ENCODE measurements at places on chromosomes 1 and 21.

DNA sequence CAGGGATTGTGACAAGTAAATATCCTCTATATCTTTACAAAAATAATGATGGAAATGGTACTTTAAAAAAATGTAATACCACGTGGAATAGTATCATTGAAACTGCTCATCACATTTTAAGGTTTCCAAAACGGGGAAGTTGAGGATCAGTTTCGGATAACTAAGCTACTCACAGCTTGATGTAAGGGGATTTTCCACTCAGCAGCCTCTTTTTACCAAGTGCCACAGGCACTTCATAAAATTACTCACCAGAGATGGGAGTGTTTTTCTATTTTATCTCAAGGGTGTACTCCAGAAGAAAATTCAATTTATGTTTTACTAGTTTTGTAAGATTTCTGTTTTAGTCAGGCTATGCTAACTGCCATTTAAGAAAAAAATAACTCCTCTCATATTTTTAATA is 91.7 kb downstream of the TPR start:
- DNase-seq, result no peak

DNA sequence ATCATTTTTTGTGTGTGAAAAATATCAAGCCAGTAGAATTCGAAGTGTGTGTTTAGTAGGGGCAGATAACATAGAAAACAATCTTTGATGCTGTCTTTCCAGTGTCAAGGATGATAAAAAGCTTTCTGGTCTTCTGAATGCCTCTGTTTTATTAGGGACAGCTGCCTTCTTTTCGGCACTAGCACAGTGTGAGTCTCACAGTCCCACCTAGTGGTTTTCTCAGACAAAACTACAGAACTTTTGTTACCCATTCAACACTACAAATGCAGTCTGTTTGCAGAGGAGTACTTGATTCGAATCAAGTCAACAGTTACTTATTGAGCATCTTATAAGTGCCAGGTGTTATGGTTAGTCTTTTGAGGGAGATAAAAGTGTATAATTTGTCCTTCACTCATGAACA is 30.6 kb upstream of the MCOLN3 start:
- DNase-seq, result no peak

GRCh38 chr1:43427941-43428340 is 25.8 kb downstream of the HYI start:
- no peak for DNase-seq

DNA sequence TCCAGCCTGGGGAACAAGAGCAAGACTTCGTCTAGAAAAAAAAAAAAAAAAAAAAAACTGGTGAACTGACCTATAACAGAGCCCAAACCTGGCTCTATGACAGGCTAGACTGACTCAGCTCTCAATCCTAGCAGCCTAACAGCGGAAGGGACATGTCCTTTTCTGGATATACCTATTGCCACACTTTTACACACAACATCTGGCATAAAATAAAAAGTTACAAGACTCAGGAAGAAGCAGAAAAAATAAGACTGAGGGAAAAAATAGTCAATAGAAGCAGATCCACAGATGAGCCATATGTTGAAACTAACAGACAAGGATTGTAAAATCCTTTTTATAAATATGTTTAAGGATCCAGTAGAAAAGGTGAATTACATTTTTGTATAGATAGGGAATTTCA is 57.5 kb upstream of the IPO9 start:
- DNase-seq, result no peak

GRCh38 chr1:17912491-17912890 is 157.4 kb downstream of the ACTL8 start:
- no peak for DNase-seq

DNA sequence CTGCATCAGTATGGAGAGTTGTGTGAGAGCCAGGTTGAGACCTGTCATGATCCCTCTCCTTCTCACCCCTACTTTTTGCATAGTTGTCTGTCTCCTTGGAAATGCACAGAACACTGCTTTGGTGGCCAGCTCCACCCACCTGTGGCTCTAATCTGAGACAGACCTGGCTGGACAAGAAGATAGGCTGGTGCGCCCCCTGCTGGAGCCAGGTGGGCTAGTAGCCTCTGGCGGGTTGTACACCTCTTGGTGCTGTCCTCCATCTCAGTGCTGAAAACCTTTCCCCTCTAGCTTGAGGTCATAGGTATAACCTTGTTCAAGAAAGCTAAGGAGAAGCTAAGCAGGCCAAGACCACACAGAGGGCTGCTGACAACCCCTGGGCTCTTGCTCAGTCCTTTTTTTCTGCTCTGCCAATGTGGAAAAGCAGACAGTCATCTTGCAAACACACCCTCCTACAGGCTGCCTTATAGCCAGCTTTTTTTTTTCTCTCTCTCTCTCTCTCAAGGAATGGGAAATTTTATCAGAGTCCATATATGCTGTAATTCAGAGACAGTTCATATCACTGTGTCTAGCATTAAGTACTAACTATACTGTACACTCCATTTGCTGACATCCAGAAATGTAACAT is 58.8 kb upstream of the SPATA6 start:
- peak; percentile 45 for DNase-seq

GRCh38 chr1:181662606-181663005 is 179.3 kb downstream of the CACNA1E start:
- no peak for DNase-seq

GRCh38 chr1:152673016-152673415 is 2.1 kb upstream of the LCE2C start:
- no peak for DNase-seq

GRCh38 chr21:41895643-41896493 is 16.7 kb upstream of the PRDM15 start:
- no peak for DNase-seq

GRCh38 chr21:41363370-41364270 is 1.8 kb downstream of the MX2 start:
- DNase-seq, result no peak

DNA sequence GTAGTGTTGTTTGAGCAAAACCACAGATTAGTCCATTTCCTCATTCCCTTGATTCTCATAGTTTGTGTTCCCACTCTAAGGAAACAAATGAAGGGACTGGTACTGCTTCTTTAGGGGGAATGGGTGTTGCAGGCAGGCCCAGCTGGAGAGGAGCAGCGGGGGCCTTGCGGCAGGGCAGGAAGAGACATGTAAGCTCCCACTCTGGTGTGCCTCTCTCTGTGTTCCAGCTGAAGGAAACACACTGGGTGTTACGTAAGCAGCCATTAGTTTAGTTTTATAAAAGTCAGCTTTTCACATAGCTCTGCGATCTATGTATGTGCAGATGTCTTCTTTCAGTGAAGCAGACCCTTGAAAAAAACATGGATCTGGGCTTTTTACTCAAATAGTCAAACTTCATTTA is 99.5 kb downstream of the CACHD1 start:
- DNase-seq, result no peak

DNA sequence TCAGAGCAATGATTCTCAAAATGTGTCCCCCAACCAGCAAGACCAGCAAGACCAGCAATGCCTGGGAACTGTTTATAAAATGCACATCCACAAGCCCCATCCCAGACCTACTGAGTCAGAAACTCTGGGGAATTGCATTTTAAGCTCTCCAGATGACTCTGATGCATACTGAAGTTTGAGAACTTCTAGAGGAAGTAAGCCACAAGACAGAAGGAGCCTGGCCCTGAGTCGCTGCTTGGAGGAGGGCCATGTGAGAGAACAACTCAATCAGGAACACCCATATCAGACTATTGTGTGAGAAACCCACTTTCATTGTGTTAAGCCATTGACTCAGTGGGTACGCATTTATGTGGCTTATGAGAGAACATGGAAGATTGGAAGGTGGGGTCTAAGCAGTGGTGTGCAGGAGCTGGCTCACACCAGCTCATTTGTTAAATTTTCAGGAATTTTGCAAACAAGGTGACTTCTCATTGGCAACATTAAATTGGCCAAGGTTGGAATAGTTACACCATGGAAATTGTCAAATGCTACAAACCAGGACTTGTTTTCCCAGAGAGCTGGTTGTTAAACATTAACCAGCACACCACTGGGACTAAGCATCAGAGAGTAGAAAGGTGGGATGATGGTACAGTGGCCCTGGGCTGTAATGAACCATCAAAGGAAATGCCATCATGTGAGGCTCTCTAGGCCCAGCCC is 38.9 kb downstream of the ATP1A1 start:
- no peak for DNase-seq

- DNase-seq, result no peak
Observed at GRCh38 chr1:15944308-15945010, 31.4 kb downstream of the ZBTB17 start.

GRCh38 chr1:234431255-234431654 is 47.7 kb downstream of the TARBP1 start:
- no peak for DNase-seq

- DNase-seq, result no peak
Observed at GRCh38 chr21:34707876-34708325, 39.1 kb downstream of the CLIC6 start.

DNA sequence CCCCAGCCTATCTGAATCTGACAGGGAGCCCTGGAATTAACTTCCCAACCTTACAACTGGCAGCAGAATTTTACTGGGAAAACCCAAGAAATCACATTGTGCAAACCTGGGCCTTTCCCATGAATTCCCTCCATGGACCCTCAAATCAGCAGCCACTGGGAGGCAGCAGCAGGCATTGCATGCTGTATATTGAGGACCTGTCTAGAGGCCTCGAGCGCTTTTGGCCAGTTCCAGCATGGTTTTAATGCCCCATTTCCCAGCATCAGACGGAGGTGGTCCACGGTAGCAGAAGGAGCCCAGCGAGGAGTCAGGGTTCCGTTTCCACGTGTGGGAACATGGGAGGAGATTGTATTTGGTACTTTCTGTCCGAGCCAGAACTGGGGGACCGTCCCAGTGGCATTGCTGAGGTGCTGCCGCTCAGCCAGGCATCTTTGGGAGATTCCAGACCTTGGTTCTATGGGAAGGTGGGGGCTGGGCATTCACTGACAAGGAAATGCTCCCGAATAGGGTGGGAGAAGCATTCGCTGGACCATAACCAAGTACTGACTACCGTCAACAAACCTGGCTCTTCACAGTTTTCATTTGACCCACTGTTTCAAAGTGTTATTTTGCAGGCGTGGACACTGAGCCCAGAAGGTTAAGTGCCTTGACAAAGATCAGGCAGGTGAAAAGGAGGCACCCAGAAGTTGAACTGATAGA is 15.9 kb downstream of the BMP8A start:
- no peak for DNase-seq

- DNase-seq, result no peak
Observed at GRCh38 chr1:113835686-113836290, 23.5 kb upstream of the RSBN1 start.

DNA sequence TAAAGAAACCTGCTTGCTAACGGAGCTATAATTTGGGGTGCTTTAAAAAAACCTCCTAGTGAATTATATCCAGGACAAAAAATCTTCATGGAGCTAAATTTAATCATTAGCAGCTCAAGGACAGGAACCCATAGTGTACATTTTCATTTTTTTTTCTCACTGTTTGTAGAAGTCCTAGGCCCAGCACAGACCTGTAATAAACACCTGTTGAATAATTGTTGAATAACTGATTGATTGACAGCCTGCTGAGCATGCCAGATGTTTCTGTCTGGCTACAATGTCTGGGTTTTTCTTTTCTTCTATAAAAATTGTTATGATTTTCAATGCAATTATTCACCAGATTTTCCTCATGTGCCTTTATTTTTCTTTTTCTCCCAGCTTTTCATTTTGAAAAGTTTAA is 10.9 kb upstream of the GALNT2 start:
- no peak for DNase-seq

- DNase-seq, result no peak
Observed at GRCh38 chr1:51897699-51898031, 19.1 kb upstream of the NRDC start.

- no peak for DNase-seq
Observed at GRCh38 chr1:77031106-77031662, 163.9 kb downstream of the ST6GALNAC5 start.

- DNase-seq, result no peak
Observed at GRCh38 chr21:40210251-40210650, 343.0 kb downstream of the PCP4 start.

Data from NK-92 treated with Interleukin-12 subunit alpha and Interleukin-12 subunit beta, amount 100 ng/mL, for 24 hours (cell line).